Activated CD4-positive, alpha-beta T cell treated with anti-CD3 and anti-CD28 coated beads, Interleukin-2, amount 10 ng/mL, durations not matched to agents 24 days and 14 days (primary cell): ENCODE measurements at places on chromosomes 2 and 18.

GRCh38 chr2:229901819-229902218 is 20.0 kb downstream of the TRIP12 start:
- peaks cover 32% of the 10 kb centered on the region for H3K36me3 ChIP-seq
- H3K4me3 ChIP-seq, result no peak overlapping the region
- DNase-seq, result no peak
- peaks cover 29% of the 10 kb centered on the region for H3K4me1 ChIP-seq

DNA sequence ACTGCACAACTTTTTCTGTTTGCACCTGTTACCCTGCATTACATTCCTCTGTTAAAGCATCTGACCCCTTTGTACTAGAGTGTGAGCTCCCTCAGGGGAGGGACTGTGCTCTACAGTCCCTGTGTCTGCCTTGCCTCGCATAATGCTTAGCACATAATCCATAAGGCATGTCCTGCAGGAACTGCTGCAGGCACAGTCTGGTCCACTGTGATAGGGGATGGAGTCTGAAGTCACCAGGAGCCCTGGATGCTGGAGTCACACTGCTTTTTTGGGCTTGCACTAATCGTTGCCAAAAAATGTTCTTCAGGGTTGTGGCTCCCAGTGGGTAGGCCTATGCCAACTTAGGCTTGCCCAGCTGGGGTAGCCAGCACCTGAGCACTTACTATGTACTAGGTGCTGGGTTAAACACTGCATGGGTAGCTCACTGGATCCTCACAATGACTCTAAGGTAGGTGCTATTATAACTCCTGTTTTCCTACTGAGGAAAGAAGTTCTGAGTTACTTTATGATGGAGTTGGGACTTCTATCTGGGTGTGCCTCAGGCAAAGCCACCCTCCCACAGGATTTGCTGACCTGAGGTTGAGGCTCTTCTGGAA is 33.3 kb downstream of the COPS7B start:
- H3K27ac ChIP-seq, result no peak overlapping the region
- H3K4me1 ChIP-seq, result no peaks in the 10 kb centered on the region
- peaks cover 3% of the 10 kb centered on the region for H3K36me3 ChIP-seq
- H3K27me3 ChIP-seq, result no peaks in the 10 kb centered on the region
- no peak for DNase-seq
- no peak overlapping the region for H3K4me3 ChIP-seq

DNA sequence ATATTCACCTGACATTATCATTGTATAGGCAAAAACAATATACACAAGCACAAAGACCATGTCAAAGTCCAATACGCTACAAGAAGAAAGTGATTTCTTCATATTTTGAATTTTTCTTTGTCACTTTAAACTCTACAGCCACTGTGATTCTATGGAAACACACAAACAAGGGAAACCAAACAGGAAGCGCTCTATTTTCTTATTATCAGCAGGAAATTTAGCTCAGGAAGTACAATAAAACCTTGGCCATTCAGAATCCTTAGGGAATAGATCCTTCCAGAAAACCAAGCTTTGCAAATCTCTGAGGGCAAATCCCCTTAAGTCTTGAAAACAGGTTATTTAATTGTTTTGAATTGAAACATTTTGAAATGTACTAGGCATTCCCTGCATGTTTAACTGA is 336.2 kb downstream of the EPHA4 start:
- no peaks in the 10 kb centered on the region for H3K4me1 ChIP-seq
- H3K36me3 ChIP-seq, result no peaks in the 10 kb centered on the region
- no peaks in the 10 kb centered on the region for H3K27me3 ChIP-seq
- no peak overlapping the region for H3K27ac ChIP-seq

DNA sequence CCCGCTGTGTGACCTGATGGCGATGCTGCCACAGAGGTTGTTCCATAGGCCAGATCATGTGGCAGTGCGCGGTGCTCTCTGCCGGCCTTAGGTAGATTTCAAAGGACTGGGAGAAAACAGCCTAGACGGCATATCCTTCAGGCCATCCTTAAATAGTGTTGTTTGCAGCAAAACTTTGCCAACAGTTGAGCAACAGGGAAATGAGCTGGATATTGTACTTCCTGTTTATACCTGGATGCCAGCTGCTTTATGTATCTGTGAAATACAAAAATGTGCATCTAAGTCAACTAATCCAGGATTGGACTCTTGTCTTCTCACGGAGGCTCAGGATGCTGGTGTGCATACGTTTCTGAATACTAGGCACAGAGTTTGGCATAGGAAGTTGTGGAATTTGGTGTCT is 107.1 kb downstream of the EML6 start:
- no peaks in the 10 kb centered on the region for H3K36me3 ChIP-seq
- H3K4me1 ChIP-seq, result no peaks in the 10 kb centered on the region
- H3K27me3 ChIP-seq, result peaks cover 6% of the 10 kb centered on the region
- H3K4me3 ChIP-seq, result no peak overlapping the region

- H3K4me1 ChIP-seq, result peaks cover 6% of the 10 kb centered on the region
- peaks cover 2% of the 10 kb centered on the region for H3K36me3 ChIP-seq
- DNase-seq, result no peak
Measured at GRCh38 chr2:42754776-42755140, 9.2 kb downstream of the OXER1 start.

DNA sequence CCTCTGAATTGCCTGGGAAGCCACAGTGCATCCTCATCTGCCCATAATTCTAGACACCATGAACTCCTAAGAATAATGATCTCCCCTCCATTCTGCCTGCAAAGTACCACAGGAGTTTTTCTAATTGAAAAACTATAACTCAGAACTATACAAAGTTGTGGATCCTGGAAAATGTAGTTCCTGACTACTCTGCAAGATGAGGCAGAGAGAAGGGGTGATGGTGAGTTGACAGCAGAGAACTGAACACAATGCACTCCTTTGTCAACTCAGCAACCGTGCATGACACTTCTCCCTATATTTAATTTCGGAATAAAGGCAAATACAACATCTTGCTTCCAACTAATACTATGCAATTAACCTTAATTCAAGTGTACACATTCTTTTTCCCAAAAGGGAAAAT is 471.1 kb upstream of the FAM98A start:
- no peaks in the 10 kb centered on the region for H3K27me3 ChIP-seq
- H3K36me3 ChIP-seq, result no peaks in the 10 kb centered on the region

- no peak for DNase-seq
- H3K4me1 ChIP-seq, result no peaks in the 10 kb centered on the region
- H3K4me3 ChIP-seq, result no peak overlapping the region
Measured at GRCh38 chr2:4265936-4266335, 562.6 kb downstream of the DCDC2C start.

GRCh38 chr2:192288295-192288694 is 93.6 kb upstream of the TMEFF2 start:
- no peaks in the 10 kb centered on the region for H3K36me3 ChIP-seq
- H3K4me3 ChIP-seq, result no peak overlapping the region
- DNase-seq, result no peak
- no peaks in the 10 kb centered on the region for H3K4me1 ChIP-seq
- H3K27ac ChIP-seq, result no peak overlapping the region

- H3K4me3 ChIP-seq, result no peak overlapping the region
- H3K36me3 ChIP-seq, result peaks cover 22% of the 10 kb centered on the region
- peaks cover 13% of the 10 kb centered on the region for H3K4me1 ChIP-seq
- no peaks in the 10 kb centered on the region for H3K27me3 ChIP-seq
- H3K27ac ChIP-seq, result no peak overlapping the region
Measured at GRCh38 chr2:177541258-177541991, 148.9 kb downstream of the AGPS start.

DNA sequence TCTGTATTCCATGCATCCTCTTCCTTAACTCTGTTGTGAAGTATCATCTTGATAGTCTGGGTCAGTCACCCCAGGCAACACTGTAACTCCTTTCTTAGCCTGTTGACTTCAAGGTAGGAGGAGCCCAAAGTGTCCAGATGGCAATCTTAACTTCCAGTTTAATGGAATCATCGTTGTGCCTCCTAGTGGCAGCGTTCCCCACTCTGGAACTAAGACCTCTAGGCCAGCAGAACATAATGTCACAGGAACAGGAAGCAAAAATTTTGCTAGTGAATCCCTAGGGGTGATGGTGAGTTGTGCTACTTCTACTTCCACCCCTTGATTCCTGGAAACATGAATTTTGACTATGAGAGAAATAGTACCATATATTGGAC is 11.7 kb downstream of the SGPP2 start:
- H3K36me3 ChIP-seq, result peaks cover 8% of the 10 kb centered on the region
- peaks cover 9% of the 10 kb centered on the region for H3K4me1 ChIP-seq
